NAMALWA (cell line): ENCODE measurements at places on chromosomes 6 and 20.

DNA sequence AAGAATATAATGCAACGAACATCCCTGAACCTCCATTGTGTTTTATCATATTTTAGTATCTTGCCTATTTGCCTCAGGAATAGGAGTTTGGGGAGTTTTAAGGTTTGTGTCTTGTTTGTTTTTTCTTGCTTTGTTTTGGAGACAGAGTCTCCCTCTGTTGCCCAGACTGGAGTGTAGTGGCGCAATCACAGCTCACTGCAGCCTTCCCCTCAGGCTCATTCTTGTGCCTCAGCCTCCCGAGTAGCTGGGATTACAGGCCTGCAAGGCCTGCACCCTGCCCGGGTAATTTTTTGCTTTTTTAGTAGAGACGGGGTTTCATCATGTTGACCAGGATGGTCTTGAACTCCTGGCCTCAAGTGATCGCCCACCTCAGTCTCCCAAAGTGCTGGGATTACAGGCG, 63.3 kb upstream of the CARMIL1 start:
- DNase-seq = no peak

DNA sequence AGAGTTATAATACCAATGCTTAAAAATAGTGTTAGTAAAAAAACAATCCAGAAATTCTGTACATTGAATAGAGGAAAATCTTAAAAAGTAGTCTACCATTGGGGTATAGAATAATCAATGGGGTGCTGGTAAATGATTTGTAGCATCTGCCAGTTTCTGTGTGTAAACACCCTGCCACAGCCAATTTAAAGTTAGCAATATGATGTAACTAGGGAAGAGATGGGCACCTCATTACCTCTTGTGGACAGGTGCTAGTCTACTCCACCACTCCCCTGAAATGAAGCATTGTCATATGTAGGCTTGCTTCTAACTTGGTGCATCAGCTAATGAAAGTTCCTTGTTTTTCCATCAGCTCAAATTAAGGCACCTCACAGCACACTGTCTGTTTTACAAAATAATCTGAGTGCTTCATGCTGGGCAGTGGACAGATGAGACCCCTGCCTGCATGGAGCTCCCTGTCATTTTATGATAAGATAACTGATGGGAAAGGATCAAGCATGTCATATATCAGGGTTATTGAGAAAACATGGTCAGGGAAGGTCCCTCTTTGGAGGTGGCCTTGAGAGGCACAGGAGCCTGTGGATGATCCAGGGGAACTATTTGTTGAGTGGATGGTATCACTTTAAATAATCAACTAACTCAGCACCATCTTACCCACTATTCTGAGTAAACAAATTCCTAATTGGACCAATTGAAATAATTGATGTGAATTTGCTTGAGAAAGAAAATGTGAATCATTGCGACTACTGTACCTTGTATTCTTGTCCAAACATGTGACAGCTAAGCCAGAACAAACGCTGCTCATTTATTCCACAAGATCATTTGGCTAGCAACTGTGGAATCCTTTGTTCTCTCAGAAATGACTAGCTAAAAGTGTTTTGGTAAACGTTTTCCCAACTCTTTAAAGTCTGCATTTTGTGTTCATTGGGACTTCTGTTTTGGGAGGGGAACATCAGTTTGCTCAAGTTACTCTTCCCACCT, 45.9 kb upstream of the CSE1L start:
- DNase-seq = no peak

- DNase-seq = no peak
Observed at GRCh38 chr6:106115286-106115685, 29.1 kb downstream of the PRDM1 start.

GRCh38 chr6:42411406-42411805, 40.3 kb downstream of the TRERF1 start:
- DNase-seq = no peak
